Activated CD4-positive, alpha-beta T cell treated with anti-CD3 and anti-CD28 coated beads, Interleukin-2, Interleukin-6, amounts not matched to agents 100 ng/mL and 50 ng/mL, durations not matched to agents 16 hours and 8 hours (primary cell): ENCODE measurements at places on chromosomes 5 and 9.

- no peak for DNase-seq
These were observed 138.1 kb downstream of the C9orf50 start for GRCh38 chr9:129482521-129483414.

DNA sequence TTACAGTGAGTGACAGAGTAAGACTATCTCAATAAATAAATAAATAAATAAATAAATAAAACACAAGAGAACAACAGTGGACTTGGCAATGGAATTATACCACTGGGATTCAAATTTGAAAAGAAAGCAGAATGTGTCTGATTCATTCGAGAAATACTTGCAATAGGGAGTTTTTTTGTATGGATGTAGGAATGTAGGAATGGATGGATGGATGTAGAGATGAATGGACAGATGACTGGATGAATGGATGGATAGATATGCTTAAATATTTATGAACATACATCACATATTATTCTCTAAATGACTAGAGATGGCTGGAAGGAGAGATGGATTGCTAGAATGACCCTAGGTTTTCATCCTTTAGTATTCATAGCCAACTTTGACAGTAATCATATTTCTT lies 22.0 kb upstream of the CEMIP2 start:
- DNase-seq = no peak

DNA sequence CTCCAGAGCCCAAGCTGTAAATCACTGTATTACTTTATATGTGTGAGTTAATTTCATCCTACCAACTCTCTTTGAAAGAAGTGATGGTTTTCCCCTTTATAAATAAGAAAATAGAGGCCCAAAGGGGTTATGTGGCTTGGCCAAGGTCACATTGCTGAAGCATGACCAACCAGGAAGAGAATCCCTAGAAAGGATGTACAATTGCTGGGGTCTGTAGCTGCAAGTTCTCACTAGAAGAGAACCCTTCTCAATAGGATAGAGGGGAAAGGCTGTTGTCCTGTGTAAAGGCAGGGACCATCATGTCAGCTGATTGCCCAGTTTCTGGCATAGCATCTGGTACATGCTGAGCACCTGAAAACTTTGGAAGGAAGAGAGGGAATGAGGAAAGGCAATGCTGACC lies 39.0 kb upstream of the FAT2 start:
- no peak for DNase-seq

- no peak for DNase-seq
These were observed 16.4 kb upstream of the LPCAT1 start for GRCh38 chr5:1540166-1540565.

GRCh38 chr5:127969002-127969401 lies 114.6 kb upstream of the SLC12A2 start:
- DNase-seq = no peak

DNA sequence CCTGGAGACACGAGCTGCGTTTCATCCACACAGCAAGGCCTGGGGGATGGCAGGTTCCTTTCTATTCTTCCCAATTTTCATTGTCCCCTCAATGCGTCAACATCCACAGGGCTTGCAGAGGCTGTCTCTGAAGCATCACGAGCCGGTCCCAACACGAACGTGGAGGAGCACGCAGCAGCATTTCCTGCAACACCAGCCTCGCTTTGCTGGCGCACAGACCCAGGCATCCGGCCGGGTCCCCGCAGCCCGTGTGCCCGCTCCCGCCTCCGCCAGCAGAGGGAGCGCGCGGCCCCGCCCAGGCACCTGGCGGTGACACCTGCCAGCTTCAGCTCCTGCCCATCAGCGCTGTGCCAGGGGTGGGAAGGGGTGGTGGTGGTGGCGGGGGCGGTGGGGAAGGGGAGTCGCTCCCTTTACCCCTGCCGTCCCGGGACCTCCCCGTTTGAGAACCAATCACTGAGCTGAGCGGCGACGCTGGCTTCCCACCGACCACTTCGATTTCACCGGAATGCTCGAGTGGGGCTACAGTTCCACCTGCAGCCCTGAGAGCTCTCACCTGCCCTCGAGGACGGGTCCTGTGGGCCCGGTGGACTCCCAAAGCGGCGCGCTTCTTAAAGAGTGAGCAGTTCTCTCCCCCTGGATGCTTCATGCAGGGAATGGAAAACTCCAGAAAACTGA lies 464.5 kb downstream of the ICE1 start:
- DNase-seq = peak; percentile 69

GRCh38 chr5:73908846-73909245 lies 282.9 kb downstream of the ARHGEF28 start:
- DNase-seq = no peak

DNA sequence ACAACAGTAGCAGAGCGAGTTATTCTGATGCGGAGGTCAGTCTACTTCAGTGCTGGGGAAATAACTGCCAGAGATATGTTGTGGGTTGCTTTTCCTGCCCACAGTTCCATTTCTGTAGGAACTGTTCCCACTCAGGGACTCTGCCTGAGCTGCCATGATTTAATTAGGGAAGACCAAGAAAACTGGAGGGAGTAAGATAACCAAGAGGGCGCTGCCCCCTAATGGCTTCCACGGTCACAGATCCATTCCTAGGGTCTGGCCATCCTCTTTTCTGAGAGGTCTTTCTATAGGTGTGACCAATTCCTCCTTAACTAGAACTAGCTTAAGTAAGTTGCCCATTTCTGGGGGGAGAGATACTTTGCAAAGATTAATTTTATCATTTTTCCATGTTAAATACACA lies 125.9 kb downstream of the APBA1 start:
- peak; percentile 21 for DNase-seq

GRCh38 chr5:78269088-78269703 lies 25.3 kb downstream of the AP3B1 start:
- peak; percentile 11 for DNase-seq

DNA sequence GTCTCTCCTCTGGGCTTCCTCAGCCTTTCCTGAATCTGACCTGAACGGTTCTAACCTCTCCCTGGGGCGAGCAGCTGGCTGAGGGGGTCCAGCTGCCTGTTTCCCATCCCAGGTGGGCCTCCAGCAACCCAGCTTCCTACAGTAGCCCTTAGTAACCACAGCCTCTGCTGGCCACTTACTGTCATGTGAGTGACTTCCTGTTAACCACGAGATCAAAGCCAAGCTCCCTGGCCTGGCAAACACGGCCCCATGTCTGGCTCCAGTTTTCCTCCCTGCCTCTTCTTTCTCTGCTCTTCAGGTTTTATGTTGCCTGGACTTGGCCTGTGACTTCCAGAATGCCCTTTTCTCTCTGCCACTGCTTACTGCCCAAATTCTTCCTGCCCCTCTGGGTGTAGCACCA lies 47.2 kb upstream of the DAB2IP start:
- no peak for DNase-seq

DNA sequence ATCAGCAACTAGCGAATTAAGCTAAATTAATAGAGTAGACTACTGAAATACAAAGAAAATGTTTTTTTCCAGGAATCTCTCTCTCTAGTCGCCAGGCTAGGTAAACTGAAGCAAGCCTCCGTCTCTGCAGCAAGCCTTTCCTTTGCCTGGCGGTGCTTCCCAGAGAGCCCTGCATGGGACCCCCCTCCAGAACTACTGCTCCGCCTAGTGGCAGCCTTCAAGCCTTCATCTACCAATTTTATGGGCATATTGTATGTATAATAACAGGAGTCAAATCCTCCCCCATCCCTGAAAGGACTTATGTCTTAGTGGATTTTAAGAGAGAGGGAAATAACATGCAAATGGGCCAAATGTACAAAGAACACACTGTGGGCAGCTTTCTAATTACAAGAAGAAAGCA lies 241.9 kb downstream of the SAXO1 start:
- DNase-seq = peak; percentile 11

DNA sequence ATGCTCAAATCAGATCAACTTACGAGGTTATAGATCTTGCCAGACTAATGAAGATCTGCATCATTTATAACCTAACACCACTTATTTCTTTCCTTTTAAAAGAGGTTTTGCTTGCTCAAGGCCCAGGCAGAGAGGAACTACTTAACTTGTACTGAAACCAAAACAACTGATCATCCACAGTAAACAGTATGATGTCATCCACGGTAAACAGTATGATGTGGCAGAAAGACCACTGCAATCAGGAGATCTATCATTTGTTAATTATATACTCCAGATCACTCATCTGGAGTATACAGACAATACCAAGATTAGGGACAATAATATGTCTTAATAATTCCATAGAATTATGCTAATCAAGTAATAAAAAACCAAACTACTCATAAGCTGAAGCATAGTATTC lies 116.8 kb downstream of the ADAMTS6 start:
- no peak for DNase-seq

DNA sequence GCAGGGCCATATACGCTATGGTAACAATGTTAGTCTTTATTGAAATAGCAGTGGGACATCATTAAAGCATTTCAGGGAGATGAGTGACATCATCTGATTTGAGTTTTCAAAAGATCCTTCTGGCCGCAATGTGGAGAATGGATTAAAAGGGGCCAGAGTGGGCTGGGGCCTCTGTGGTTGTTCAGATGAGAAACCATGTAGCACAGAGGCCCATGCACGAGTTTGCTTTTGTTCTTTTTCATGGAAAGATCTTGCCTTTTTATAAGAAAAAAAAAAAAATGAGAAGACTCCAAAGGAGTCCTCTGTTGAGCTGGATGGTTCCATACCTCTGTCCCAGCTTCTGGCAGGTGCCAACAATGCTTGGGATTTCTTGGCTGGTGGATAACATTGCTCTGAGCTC lies 173.5 kb upstream of the SPRY4 start:
- no peak for DNase-seq

GRCh38 chr9:32161209-32161608 lies 223.2 kb upstream of the ACO1 start:
- no peak for DNase-seq

DNA sequence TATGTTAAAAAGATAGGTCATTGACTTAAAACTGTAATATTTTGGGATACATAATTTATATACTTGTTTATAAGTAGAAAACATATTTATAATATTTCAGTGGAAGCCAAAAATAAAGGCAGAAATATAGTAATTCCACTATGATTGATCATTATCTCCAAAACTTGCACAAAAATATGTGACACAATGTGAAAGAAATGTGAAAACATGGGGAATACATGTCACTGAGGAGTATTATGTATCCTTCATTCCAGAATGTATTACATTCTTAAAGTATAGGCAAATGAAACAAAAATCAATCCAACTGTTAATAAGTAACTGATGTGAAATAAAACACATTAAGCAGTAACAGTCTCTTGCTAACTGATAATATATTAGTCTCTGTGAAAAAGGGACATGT lies 236.7 kb downstream of the CDH18 start:
- DNase-seq = no peak

GRCh38 chr5:109946610-109947009 lies 256.9 kb downstream of the MAN2A1 start:
- no peak for DNase-seq

DNA sequence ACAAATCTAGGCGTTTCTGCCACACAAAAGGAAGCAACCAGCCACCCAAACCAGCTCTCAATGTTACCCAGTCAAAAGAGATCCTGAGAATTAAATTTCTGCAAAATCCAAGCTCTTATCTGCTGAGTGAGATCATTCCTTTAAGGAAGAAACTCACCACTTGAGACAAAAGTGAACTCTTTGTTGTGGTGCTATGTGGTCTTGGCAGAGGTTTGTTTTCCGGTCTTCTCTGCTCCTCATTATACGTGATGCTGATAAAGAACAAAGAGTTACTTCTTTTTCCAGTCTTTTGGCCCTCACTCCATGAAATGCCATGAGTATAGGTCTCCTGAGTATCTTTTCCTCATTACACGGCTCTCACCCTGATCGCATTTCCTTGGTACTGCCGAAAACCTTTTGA lies 82.1 kb downstream of the PRKACG start:
- DNase-seq = peak; percentile 32

DNA sequence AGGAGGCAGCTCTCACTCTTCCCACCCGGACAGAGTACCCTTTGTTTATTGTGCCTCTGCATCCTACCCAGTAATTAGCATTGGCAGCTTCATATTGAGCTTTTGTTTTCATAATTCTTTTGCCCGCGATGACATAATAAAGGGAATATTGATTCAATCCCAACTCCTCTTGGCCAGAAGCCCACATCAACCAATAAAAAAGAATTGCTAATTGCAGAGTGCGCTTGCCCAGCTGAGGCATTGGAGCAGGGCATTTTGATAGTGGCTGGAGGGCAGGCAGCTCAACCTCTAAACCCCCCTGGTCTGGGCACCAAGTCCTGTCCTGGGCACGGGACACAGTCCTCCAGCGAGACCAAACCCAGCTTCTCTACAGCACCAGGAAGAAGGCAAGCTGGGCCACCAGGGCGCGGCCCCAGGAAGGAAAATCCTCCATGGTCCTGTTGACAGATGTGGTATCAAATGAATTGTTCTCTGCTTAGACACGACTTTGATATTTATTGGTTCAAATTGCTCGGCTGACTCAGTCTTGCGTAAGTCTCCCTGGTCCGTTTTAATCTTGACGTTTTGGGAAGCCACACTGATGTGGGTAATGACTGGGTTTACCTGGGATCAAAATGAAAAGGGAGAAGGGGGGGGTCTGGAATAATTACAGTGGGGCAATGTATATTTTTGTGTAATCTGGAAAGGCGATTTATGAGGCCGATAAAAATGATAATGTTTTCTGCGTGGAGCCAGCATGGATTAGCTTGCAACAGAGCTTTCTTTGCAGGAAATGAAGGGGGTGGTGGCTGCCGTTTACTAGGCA lies 220.7 kb upstream of the MSX2 start:
- no peak for DNase-seq

- DNase-seq = no peak
These were observed 204.1 kb downstream of the SEC61B start for GRCh38 chr9:99425923-99426842.

GRCh38 chr5:154370119-154370518 lies 75.7 kb upstream of the SAP30L start:
- DNase-seq = no peak

DNA sequence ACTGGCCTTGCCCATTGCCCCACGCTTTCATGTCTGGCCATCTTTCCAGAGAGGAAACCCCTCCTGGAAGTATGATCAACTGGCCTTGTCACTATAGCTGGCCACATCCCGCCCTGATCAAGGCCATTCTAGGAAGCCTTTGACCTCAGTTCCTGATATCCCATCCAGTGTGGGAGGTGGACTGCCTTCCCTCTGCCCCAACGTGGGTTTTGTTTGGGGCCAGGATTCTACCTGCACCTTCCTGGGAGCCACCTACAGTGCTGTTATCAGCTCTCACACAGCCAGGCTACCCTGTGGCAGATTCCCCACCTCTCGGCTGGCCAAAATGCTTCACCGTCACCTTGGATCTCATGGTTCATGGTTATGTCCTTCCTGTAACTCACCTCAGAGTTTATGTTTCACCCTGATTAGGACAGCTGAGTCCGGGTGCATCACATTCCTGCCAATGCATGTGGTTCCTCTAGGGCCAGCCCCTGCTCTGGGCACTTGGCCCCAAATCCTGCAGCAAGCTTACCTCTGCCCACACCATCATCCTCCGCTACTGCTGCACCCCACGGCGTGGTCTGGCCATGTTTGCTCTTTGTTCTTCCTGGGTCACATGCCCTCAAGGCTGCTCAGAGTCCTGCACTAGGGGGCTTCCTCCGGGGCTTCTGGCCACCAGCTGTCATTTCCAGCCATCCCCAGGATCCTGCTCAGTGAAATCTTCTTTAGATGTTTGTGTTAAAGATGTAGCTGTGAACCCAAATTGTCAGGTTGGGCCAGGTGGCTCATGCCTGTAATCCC lies 24.2 kb upstream of the S1PR3 start:
- no peak for DNase-seq

- no peak for DNase-seq
These were observed 32.4 kb downstream of the C9 start for GRCh38 chr5:39331861-39332381.
